Fibroblast of skin of back (primary cell): ENCODE measurements at places on chromosomes 3 and 15.

GRCh38 chr3:149723781-149724180, 28.5 kb downstream of the COMMD2 start:
- no peak for DNase-seq

DNA sequence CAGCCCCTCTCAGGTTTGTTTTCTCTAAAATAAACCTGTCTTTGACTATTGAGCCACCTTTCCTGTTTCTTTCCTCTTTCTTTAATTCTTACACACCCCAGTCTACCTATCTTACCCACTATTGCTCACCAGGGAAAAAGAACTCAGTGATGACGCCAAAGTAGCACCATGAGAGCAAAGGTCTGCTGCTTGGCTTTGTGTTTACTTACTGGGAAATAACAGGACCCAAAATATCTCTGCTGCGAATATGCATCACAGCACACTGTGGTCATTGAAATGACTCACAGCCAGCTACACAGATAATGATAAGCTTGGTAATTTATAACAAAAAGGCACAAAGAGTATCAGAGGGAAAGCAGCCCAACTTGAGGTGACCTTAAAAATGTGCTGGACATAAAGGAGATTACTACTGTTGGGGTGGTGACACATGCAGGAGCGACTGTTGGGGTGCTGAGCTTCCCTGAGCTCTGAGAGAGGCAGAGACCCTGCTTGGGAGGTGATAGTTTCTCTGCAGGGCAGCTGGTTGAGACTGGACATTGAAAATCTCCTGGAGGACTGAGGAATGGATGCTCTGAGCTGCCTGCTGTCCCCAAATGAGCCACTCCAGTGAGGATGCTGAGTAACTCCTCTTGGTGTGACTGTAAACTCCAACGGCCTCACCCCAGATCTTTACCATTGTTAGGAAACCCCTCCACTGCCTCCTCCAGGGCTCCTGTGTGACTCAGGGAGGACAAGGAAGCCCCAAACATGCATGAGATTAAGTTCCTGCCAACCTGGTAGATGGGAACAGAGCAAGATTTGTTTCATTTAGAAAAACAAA, 14.5 kb downstream of the EFCAB12 start:
- peak; percentile 66 for DNase-seq

DNA sequence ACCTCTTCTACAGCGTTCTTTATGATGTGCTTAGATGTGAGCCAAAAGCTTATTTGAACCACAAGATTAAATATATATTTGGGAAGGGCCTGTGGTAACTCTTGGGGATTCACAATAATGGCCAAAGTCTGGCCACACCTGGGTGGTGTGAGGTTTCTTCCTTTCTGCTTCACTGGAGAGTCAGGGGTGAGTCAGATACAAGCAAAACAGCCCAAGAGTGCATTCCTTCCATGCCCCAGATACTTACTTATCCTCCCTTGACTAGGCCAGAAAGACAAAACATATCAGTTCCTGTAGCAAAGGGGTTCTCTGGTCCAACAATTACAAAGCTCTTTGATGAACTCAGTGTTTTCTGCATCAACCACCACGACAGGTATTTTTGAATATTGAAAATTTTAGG, 941 bp downstream of the ZBED2 start:
- peak; percentile 87 for DNase-seq

- no peak for DNase-seq
Measured at GRCh38 chr3:133157716-133158115, 119.5 kb downstream of the TMEM108 start.

- no peak for DNase-seq
Measured at GRCh38 chr3:15272426-15273196, 59.8 kb downstream of the SH3BP5 start.
